ENCODE measurements at places on chromosomes 1 and 21.

- no peak for DNase-seq
Observed at GRCh38 chr1:7729761-7730160, 41.3 kb upstream of the VAMP3 start.

DNA sequence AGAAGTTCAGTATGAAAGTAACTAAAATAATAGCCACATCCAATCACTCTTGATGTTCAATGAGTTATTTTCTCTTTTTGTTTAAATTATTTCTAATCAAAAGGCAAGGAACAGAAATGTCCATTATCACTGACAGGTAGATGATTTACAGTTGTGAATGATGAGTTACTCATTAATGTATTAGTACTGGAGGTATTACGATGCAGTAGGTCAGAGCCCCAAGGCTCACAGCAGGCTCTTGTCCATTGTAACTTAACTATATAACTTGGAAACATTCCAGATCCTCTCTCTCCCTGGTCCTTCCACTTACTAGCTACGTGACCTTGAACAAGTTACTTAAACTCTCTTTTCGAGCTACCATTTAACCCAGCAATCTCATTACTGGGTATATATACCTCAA is 39.5 kb downstream of the CRB1 start:
- DNase-seq, result no peak

DNA sequence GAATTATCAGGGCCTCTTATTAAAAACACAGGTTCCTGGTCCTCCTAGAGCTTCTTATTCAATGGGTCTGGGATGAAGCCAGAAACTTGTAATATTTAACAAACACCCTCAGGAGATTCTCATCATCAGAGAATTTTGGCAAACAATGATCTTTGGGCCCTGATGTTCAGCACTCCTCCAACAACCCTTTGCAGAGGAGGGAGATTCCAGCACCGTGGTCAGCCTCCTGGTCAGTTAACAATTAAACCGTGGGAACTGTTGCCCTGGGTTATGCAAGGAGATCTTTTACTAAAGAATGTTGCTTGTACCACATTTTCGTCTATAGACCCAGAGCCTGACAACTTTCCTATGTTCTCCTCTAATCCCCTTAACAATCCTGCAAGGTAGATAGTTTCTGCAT is 294.4 kb downstream of the PLPP3 start:
- no peak for DNase-seq

GRCh38 chr1:114554577-114554976 is 26.8 kb downstream of the BCAS2 start:
- DNase-seq, result no peak

- no peak for DNase-seq
Observed at GRCh38 chr21:45448810-45449657, 44.1 kb downstream of the COL18A1 start.

DNA sequence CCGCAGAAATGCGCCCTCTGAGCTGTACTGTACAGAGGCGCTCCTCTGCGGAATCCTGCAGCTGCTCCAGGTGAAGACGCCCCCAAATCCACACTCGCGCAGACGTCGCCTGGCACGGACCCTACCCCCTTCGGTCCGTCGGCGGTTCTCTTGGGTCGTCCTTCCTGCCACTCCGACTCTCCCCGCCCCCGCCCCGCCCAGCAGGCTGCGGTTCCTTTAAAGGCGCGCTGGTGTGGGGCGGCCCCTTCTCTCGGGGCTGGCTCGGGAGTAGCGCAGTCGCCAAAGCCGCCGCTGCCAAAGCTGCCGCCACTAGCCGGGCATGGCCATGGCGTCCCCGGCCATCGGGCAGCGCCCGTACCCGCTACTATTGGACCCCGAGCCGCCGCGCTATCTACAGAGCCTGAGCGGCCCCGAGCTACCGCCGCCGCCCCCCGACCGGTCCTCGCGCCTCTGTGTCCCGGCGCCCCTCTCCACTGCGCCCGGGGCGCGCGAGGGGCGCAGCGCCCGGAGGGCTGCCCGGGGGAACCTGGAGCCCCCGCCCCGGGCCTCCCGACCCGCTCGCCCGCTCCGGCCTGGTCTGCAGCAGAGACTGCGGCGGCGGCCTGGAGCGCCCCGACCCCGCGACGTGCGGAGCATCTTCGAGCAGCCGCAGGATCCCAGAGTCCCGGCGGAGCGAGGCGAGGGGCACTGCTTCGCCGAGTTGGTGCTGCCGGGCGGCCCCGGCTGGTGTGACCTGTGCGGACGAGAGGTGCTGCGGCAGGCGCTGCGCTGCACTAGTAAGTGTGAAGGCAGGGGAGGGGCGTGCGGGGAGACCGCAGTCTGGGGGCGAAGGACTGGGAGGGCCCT is at the start of gene RASSF5:
Gene RASSF5, plus strand, starts transcription at position 248 of the 846 bp plus-strand sequence. Its CDS starts 72 bp downstream, at position 320.
- peak; percentile 83 for DNase-seq

DNA sequence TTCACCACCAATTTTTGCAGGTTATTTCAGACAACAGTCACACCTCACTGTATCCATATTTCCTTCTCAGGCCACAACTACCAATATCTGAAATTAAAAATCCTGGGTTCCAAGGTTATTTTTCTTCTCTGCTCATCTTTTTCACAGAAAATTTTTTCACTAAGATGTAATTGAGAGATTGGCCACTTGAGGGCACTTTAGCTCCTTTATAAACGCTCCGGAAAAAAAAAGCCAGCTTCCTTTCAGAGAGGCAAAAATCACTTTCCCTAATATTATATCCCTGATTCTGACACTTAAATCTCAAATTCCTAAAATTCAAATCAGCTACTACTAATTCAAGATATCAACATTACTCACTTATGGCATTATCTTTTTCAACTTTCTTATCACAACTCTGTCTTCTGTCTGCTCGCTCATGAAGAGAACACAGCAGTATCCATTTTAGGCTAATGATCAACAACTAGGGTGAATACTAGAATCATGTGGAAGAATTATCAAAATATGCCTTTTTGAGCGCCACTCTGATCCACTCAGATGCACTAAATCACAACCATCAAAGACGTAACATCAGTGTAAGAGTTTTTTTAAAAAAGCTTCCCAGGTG is 101.4 kb upstream of the RGS1 start:
- no peak for DNase-seq

- no peak for DNase-seq
Observed at GRCh38 chr1:200965111-200965805, 58.3 kb downstream of the KIF21B start.

DNA sequence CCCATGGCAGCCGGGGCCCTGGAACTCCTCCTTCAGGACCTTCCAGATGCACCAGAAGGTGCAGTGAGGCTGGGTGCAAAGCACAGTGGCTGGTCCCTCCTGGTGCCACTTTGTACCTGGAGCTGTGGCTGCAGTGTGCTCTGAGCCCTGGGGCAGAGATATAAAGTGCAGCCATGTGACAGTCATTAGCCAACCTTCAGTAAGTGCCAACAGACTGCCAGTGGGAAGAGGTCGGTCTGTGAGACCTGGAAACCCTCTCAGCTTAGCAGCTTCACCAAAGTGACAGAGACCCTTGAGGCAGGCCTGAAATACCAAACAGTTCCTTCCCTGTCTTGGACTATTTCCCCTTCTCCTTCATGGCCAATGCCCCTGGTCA is 26.7 kb upstream of the NGF start:
- no peak for DNase-seq

DNA sequence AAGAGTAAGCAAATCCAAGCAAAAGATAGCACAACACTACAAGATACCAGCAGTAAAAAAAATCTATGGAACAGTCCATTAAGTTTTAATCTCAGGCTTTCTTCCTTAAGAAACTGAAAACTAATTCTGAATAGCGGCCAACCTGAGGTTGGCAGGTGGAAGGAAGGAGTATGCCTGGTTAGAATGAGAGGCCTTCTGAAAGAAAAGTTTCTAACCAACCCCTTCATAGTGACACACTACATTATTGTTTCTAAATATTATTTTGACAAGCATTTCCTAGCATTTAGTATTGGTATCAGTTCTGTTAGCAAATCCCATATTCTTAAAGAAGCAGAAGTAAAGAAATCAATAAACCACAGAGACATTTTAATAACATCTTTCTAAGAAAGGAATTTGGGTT is 205.7 kb upstream of the PTBP2 start:
- no peak for DNase-seq

DNA sequence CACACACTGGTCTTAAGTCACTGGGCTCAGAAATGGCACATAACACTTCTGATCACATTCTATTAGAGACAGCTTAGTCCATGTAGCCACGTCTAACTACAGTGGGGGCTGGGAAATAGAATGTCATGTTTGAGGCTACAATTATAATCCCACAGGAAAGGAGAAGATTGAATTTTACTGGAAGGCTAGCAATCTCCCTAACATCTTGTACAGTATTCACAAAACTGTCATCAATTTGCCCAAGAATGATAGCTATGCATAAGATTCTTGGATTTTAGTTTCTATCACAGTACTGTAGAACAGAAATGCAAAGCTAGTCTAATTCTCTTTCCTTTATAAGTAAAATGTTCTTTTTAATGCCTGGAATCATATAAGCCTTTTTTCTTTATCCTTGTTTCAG is 12.7 kb upstream of the ZMYM6 start:
- no peak for DNase-seq

GRCh38 chr1:224897529-224898327 is 31.7 kb upstream of the DNAH14 start:
- DNase-seq, result no peak

GRCh38 chr1:210907251-210907805 is 226.6 kb downstream of the KCNH1 start:
- no peak for DNase-seq

DNA sequence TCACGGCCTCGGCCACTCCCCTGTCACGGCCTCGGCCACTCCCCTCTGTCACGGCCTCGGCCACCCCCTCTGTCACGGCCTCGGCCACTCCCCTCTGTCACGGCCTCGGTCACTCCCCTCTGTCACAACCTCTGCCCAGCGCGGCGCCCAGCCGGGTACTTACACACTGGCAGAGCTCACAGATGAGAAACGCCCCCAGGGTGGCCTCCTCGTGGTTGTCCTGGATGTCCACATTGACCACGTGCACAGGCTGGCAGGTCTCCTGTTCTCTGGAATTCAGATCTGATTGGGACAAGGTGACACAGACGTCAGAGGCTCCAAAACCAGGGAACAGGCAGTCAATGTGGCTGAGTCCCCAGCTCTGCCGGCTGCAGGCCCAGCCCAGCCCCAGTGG is 3.3 kb upstream of the TMEM240 start:
- DNase-seq, result no peak

- DNase-seq, result no peak
Observed at GRCh38 chr1:24643363-24644099, 429 bp downstream of the SRRM1 start.

- DNase-seq, result no peak
Observed at GRCh38 chr21:41054018-41054578, 113.9 kb upstream of the BACE2 start.

GRCh38 chr1:30041741-30042437 is 681.5 kb downstream of the MATN1 start:
- DNase-seq, result no peak

- DNase-seq, result no peak
Observed at GRCh38 chr1:41379738-41380130, 18.5 kb downstream of the FOXO6 start.

DNA sequence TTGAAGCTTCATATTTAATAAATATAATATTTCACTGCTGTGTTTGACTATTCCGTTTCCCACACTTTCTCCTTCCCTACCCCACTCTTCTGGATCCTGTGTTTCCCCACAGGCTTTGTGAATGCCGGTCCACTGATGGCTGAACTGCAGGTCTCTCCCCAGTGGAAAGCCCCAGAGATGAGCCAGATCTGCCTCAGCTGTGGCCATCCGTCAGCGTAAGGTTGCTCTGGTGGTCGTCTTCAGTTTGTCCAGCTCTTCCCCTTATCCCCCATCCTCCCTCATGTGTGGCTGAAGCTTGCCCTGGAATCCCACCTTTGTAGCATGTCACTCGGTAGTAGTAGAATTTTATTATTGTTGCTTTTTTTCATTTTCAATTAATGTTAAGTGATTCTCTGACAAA is 11.4 kb downstream of the SMAP2 start:
- DNase-seq, result no peak

DNA sequence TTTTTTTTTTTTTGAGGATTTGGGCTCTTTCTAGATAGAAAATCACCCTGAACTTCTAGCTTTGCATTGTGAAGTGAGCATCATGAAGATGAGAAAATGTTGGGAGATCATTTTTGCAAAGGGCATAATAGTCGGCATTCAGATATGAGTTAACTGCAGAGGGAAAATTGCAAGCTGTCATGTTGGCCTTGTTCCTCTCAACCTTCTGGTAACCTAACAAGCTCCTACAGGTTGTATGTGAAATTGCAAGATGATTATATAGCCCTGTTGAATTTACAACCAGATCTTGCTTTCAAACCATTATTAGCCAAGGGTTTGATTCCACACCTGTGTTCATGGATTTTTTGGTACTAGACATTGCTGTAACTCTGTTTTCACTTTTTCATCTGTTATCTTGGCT is 2.2 kb downstream of the ELOA start:
- no peak for DNase-seq

GRCh38 chr1:28147264-28148094 is 29.0 kb downstream of the PTAFR start:
- DNase-seq, result no peak

DNA sequence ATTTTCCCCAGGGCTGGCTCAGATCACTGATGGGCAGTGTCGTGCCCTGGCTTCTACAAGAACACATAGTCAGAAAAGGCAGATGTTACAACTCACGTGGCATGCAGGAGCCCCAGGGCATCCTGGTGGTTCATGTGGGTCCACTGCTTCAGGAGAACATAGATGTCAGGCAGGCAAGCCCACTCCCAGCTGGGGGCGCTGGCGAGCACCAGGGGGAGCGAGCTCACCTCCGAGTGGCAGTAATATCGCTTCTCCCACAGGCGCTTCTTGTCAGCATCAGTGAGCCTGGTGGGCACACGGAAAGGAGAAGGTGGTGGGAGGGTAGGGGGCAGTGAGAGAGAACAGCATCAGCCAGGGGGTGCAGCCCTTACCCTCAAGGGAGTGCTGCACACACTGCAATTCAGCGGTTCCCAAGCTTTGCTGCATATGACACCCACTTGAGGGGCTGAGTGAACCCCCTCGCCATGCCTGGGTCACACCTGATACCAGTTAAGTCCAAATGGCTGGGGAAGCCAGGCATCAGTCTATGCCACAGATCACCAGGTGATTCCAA is 34.3 kb upstream of the PPP1R15B start:
- peak; percentile 54 for DNase-seq

- no peak for DNase-seq
Observed at GRCh38 chr1:50418600-50419109, 4.6 kb downstream of the DMRTA2 start.

- DNase-seq, result no peak
Observed at GRCh38 chr1:192632641-192633532, 3.1 kb upstream of the RGS13 start.

- no peak for DNase-seq
Observed at GRCh38 chr1:109621379-109622136, 1.9 kb downstream of the AMPD2 start.

Measured in CD4-positive, alpha-beta T cell treated with Interleukin-1 beta for 1 hour (primary cell).